ENCODE measurements at places on chromosomes 1 and 21. TPM values are rescaled to one million over a fixed set of nuclear protein-coding genes. Genes with fewer than 3 reads are reported as not detected.

GRCh38 chr1:207221934-207222351 lies 99.5 kb upstream of the CD55 start:
- no peaks in the 10 kb centered on the region for H3K27me3 ChIP-seq
- no peak overlapping the region for H3K4me3 ChIP-seq
- H3K4me1 ChIP-seq = no peaks in the 10 kb centered on the region
- no peak overlapping the region for H3K27ac ChIP-seq

DNA sequence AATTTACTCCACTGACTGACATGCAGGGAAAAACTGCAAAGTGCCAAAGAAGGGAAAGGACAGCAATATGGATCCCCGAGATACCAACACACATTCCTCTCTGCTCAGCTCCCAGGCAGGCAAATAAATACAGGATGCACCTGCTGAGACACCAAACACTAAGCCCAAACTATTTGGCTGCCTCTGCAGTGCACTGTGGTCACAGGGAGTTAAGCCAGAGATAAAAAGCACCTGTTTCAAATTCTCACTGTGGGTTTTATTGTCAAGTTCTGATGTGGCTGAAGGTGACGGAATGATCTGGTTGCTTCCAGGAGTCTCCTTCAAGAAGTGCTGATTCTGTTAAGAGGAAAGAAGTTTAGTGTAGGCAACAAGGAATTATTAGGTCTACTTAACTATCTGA lies 17.7 kb downstream of the TEX38 start:
- H3K27ac ChIP-seq = peak overlapping the region; percentile 6
- no peak overlapping the region for H3K4me3 ChIP-seq
- peaks cover 83% of the 10 kb centered on the region for H3K36me3 ChIP-seq
- H3K27me3 ChIP-seq = no peaks in the 10 kb centered on the region
- no peaks in the 10 kb centered on the region for H3K4me1 ChIP-seq

DNA sequence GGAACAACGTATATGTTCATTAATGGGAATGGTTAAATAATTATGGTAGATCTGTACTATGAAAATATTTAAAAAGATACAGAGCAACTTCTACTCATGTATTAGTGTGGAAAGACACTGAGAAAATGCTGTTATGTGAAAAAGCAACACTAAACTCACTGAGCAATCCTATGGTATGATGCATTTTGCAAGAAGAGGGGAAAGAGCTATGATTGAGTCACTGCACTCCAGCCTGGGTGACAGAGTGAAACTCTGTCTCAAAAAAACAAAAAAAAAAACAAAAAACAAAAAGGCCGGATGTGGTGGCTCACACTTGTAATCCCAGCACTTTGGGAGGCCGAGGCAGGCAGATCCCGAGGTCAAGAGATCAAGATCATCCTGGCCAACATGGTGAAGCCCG lies 44.4 kb downstream of the ATP5PO start:
- H3K27ac ChIP-seq = no peak overlapping the region
- H3K27me3 ChIP-seq = no peaks in the 10 kb centered on the region
- H3K4me1 ChIP-seq = no peaks in the 10 kb centered on the region
- no peaks in the 10 kb centered on the region for H3K36me3 ChIP-seq
- no peak for DNase-seq
- H3K4me3 ChIP-seq = no peak overlapping the region

DNA sequence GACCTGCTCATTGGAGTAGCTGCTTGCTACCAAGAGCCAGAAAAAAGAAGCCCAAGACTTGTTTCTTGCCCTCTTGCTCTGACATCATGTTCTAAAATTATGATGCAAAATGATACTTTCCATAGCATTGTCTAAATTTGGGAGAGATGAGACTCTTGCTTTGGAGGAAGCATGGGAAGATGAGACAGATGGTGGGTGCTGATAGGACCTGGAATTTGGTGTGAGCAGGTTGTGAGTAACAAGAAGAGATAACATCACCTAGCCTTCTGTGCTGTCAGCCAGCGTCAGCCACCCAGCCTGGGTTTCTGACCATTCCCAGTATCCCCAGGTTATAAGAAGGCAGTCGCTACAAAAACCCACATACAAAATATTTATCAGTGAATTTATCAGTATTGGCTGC lies 67.1 kb upstream of the GCLM start:
- H3K27ac ChIP-seq = no peak overlapping the region
- no peaks in the 10 kb centered on the region for H3K4me1 ChIP-seq
- DNase-seq = no peak
- no peak overlapping the region for H3K4me3 ChIP-seq

GFI1 gene
- total RNA-seq = 30.6 TPM

TNFRSF8 gene
- total RNA-seq = not detected

SAMSN1 gene
- total RNA-seq = 59.5 TPM

KCNN3 gene
- total RNA-seq = 0.06 TPM

UBE2U gene
- not detected for total RNA-seq

Data from CD4-positive, alpha-beta memory T cell (primary cell).